ENCODE measurements at places on chromosomes 3 and 15.

- DNase-seq = peak; percentile 54
These were observed 194.9 kb upstream of the KBTBD8 start for GRCh38 chr3:66803206-66803605.

GRCh38 chr3:247916-248315 is 51.4 kb downstream of the CHL1 start:
- no peak for DNase-seq

GRCh38 chr3:53411371-53411770 is 64.0 kb upstream of the DCP1A start:
- no peak for DNase-seq

DNA sequence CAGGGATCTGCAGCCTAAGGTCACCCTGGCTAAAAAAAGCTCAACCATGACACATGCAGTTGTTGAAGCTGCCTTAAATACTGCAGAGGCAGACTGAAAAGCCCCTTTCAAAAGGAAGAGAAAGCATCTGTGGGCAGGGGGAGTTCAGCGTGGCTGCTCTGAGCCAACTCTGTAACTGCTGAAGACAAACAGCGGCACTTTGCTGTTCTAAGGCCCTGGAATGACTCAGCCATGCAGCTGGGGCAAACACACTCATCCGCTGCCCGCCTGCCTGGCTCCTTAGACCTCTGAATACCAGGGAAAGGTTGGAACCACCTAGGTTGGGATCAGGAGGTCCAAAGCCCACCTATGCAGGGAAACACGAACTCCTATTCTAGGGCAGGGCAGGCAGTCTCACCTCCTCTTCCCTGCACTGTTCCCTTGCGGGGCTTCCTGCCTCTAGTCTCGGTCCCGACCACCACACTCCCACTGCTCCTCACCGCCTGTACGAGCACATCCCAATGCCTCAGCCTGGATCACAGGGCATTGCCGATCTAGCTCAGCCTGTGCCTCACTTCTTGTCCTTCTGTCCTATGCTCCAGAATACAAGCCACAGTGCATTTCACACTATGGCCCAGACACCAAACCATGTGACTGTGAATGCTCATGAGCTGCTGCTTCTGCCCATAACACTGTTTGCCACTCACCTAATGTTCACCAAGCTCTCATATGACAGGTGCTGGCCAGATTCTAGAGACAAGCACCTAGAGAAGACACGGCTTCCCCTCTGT is 6.6 kb upstream of the MUSTN1 start:
- DNase-seq = no peak

DNA sequence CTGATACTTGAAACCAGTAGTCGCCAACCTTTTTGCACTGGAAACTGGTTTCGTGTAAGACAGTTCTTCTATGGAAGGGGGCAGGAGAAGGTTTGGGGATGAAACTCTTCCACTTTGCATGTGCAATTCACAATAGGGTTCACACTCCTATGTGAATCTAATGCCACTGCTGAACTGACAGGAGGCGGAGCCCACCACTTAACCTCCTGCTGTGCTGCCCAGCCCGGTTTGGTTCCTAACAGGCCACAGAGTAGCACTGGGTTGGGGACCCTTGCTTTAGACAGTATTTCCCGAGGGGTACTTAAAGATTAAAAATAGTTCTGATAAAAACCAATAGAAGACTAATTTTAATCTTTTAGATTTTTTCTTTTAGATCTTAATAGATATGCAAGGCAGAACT is 11.1 kb downstream of the TFG start:
- no peak for DNase-seq

DNA sequence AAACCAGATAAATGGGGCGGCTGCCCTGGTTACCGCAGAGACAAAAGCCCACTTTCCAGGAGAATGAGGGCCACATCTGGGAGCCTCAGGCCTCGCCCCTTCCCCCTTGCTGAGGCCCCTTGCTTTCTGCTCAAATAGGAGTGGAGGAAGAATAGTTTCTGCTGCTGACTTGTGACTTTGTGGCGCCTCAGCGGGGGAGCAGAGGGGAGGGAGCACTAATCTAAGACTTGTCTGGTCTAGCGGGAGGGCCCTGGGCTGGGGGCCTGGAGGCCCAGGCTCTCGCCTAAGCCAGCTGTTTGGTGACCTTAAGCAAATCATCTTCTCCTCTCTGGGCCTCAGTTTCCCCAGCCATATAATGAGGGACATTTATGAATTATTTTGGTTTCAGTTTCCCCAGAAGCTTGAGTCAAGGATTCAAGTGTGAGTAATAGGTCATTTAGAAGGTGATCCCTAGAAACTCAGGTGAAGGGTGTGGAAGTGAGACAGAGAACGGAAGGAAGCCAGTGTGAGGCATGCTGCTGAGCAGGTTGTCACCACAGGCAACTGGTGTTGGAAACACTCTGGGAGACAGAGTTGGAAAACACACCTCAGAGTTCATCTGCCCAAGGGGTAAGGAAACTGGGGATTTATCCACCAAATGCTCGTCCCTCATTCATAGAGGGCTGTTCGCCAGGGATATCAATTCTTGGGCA is 25.9 kb upstream of the SMAD3 start:
- DNase-seq = no peak

- DNase-seq = no peak
These were observed 251.4 kb upstream of the UMPS start for GRCh38 chr3:124478830-124479229.

- no peak for DNase-seq
These were observed 2.0 kb downstream of the KLHL6 start for GRCh38 chr3:183553334-183554026.

- DNase-seq = no peak
These were observed 45.0 kb upstream of the SPRED1 start for GRCh38 chr15:38207621-38208020.

DNA sequence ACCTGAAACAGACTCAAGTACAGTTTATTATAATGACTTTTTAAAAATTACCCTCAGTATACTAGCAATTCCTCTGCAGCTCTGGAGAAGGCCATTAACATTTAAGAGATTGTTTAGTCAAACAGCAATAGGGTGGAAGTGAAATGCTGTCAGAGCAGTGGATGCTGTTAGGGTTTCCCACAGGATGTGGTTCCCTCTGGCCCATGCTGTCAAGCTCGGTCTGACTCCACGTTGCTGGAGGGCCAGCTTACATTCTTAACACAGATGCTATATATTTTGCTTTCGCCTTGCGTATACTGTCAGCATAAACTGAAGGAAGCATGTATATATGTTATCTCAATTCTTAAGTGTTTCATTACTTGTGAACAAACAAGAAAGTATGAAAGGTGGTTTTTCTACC is 231.1 kb upstream of the COL8A1 start:
- DNase-seq = no peak

DNA sequence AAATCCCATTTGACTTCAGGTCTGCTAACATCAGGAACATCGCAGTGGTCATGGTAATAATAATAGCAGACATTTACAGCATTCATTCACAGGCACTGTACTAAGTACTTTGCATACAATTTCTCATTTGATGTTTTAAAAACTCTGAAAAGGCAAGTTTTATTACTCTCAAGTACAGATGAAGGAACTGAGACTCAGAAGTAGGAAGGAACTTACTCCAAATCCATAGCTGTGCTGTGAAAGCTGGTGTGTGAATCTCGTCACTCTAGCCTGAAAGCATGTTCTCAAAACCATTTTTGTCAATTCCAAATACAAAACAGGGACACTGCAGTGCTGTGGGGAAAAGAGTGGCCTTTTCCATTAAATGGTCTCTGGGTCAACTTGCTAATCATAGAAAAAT is 179.9 kb downstream of the FAM43A start:
- DNase-seq = no peak

DNA sequence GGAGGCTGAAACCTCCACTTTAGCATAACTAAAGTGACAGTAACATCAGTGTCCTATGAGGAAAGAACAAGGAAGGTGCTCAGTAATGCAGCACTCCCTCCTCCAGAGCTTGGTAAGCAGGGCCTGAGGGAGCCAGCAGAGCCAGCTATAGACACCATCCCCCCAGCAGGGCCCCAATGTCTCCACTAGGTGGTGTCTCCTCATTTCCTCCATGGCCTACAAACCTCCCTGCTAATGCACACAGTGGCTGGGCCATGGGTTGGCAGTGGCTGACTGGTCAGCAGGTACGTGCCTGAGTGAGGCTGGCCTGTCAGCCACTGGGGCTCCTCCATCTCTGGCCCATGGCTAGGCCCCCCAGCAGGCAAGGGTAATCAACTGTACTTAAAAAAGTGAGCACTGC is 13.6 kb downstream of the MRPS25 start:
- DNase-seq = peak; percentile 51

DNA sequence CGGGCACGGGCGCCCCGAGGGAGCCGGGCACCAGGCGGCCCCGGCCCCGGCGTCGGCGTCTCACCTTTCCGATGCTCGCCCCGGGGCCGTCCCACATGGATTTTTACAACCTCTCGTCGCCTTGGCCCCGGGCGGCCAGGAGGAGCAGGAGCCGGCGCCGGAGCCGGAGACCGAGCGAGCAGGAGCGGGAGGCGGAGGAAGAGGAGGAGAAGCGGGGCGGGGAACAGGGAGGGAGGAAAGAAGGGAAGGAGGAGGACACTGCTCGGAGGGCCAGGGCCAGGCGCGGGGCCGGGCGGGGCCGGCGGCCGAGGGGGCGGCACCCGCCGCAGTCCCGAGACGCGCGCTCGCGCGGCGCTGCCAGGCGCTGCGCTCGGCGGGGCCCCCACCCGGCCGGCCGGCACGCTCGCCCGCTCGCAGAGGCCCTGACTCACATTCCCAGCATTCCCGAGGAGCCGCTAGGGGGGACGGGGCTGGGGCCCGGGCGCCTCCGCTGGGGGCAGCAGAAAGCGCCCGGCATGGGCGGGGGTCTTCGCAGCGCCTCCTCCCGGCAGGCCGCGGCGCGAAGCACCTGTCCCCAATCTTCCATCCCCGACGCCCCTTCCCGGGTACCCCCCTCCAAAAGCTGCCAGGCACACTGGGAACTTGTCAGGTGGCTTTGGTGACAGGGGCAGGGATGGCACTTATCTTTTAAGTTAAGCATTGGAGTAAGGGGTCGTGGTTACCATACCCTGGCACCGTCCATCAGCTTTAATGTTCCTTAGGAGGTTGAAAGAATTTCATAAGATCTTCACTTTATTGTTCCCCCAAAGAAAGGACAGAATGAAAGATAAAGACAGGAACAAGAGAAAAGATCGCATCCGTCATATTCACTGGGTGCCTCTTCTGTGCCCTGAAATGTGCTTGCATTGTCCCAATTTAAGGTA is at the start of gene ERC2:
Gene ERC2 (minus strand): TSS at position 284 of the 923 bp plus-strand sequence.
- DNase-seq = no peak

DNA sequence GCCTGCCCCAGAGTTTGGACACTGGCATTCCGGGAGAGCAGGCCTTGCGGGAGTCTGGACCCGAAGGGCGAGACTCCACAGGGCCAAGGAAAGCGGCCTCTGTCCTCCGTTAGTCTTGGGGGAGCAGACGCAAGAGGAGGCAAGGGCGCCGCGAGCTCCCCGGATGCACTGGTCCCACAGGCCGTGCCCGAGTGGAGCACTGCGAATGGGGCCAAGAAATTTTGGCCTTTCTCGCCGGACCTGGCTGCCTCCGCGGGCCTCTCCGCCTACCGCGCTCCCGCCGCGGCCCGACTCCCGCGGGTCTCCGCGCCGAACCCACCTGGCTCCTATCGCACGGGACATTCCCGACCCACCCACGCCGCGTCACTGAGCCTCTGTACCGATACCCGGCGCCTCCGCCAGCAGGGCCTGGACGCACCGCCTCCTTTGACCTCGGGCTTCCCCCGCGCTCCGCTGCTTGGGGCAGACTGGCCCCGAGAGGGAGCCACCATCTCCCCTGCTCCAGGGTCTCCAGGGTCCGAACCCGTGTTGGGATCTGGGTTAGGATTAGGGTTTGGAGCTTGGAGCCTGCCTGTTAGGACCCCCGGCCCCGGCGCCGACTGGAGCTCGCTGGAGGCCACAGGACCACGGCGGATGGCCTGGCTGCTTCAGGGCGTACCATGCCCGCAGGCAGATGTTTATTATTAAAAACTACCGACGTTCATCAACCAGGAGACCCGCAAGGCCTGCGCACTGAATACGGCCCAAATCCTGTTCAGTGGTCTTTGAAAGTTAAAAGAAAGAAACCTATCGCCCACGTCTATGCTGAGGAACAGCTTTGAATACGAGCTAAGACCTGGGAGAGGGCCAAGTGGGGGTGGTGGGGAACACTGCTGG is 11.7 kb downstream of the SHOX2 start:
- no peak for DNase-seq

- no peak for DNase-seq
These were observed 166.2 kb upstream of the NSMCE3 start for GRCh38 chr15:29435811-29436210.

GRCh38 chr15:31352339-31352751 is 25.7 kb downstream of the KLF13 start:
- DNase-seq = no peak

DNA sequence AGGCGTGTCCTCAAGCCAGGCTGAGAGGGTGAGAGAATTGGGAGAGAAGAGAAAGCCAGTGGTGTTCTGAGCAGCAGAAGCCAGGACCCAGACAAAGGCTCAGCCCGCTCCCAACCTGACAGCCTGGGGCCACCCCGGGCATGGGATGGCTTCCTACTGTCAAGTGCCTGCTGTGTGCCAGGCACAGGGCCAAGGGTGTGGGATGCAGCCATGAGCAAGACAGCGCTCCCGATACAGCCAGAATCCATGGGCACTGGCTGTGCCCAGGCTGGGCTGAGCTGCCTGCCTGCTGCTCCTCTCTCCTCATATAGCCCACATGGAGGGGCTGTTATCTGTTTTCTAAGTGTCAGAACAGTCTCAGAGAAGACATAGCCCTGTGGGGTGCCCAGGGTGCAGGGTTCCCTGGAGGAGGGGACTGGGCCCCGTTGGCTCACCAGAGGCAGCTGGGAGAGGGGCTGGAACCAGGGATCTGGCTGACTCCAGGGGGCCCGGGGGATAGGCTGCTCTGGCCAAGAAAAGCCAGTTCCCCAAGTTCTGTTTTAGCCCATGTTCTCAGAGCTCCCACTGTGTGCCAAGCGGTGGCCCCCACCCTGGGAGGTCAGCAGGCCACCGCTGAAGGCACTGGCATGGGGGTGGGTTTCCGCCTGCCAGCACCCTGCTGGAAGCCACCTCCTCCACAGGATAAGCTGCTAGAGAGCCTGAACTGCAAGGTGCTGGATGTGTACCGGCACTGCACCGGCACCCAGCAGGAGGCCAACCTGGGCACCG is 39.0 kb downstream of the CFAP100 start:
- DNase-seq = no peak

DNA sequence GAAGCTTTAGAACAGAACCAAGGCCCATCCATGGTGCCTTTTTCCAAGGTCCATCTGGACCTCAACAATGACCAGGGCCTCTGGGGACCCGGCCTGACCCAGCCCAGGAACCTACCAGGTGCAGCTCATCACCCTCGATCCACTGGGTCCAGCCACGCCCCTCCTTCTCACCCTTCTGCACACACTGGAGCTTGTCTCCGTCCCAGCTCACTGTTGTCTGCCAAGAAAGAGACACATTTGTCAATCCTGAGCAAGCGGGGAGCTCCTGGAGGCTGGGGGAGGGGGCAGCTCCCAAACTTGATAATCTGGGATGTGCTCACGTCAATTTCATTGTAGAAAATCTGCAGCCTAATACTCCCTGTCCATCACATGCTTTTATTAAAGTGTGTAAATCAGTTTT is 21.2 kb downstream of the RBP1 start:
- no peak for DNase-seq

All from Kasumi-1 (cell line).